ENCODE measurements at places on chromosomes 7 and 10.

DNA sequence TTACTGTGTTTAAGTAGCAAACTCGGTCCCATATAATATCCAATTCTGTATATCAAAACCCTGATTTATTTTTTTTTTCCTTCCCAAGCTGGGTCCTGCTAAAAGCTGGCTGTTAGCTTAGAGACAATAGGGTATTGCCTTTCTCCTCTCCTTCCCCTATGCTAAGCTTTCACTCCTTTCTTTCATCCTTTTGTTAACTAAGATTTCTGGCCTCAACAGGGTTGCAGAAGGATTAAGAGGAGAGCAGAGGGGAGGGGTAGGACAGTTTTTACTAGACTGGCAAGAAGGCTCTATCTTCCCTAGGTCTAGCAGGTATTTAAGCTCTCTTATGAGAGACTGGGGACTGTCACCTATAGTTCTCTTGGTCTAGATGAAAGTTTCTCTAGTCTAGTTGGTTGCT is 229.2 kb downstream of the KCND2 start:
- DNase-seq, result no peak

- no peak for DNase-seq
These were observed 3.8 kb downstream of the NFE2L3 start for GRCh38 chr7:26155531-26156375.

- DNase-seq, result no peak
These were observed 60.8 kb upstream of the PLPP4 start for GRCh38 chr10:120396228-120396627.

DNA sequence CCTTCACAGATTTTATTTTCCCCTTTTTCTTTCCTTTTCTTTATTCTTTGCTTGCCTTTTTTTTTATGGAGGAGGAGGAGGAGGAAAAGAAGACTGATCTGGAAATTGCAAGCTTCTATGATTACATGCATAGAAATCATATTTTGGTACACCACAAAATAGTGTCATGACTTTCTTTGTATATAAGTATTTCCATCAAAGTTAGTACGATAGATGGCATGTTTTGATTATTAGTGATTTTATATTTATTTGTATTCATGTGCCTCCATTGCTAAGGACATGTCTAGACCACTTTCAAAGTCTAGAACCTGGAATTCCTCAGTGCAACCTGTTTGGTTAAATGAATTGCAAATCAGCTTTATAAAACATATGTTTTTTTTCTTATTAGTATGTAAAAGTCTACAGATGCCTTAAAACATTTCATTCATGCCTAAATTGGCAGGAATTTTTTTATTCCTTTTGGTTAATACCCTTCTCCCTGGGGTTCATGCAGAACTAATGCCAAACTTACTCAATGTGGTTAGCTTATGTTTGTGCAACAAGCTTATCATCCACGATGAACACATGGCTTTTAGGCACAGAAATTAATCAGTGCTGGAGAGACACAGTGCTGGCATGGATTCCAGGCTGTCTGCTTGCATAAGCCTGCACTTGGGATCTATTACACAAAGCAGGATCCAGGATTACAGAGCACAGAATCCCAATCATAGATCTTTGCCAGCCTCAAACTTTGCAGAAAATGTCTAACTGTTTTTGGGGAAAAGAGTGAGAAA is 213.1 kb downstream of the CHRM2 start:
- DNase-seq, result no peak

- no peak for DNase-seq
These were observed 73.7 kb upstream of the ODAD2 start for GRCh38 chr10:28072573-28072972.
